ENCODE measurements at places on chromosomes 16 and 17.
A peak's percentile ranks its signal among the peaks of the same experiment; 100 is the strongest.

- no peak for DNase-seq
Measured at GRCh38 chr16:16985707-16986106, 485.1 kb downstream of the XYLT1 start.

- DNase-seq, result no peak
Measured at GRCh38 chr17:76822184-76822778, 45.9 kb upstream of the MGAT5B start.

DNA sequence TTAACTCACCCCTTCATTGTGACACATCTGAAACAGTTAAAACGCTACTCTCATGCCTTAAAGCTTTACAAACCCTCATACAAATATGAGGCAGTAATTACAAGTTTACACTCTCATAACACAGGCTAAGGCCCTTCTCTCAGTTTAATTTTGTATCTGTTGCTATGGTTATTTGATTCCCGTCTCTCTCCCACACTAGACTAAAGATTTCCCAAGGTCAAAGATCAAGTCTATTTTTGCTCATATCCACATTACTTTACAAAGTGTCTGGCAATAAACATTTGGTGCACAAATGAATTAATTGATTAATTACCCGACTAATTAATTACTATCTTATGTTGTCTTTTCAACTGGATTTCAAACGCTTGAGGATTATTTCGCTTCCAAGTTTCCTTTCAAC lies 86.4 kb upstream of the MYOCD start:
- no peak for DNase-seq

DNA sequence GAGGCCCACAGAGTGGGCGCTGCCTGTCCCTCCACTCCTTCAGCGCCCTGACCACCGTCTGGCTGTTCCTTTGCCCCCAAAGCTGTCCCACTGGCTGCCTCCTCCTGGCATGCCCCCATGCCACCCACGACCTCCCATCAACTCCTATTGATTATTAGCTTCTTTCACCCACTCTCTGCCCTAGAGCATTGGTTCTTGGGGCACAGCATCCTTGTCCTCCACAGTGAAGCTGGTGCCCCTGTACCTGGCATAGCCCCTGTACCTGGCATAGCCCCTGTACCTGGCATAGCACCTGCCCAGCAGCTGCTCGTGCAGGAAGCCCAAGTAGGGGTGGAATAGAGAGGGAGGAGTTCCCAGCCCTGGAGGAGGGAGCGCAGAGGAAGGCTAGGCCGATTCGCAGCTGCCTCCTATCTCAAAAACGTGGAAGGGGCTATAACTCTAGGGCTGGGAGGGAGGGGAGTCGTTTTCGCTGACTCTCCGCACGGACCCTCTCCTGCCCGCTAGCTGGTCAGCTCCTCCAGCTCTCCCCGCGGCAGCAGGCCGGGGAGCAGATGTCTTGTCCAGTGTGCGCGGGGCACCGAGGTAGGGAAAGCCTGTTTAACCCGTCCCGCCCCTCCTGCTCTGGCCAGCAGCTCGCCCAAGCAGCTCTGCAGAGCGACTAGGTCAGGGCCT lies 5.7 kb upstream of the ACTG1 start:
- DNase-seq, result no peak

DNA sequence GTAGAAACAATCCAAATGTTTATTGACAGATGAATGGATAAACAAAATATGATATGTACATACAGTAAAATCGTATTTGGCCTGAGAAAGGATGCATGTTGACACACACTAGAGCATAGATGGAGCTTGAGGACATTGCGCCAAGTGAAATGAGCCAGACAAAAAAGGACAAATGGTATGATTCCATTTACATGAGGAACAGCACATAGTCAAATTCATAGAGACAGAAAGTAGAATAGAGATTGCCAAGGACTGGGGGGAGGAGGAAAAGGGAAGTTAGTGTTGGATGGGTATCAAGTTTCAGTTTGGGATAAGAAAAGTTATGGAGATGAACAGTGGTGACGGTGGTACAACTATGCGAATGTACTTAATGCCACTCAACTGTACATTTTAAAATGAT lies 47.9 kb downstream of the COPRS start:
- DNase-seq, result no peak

GRCh38 chr17:31622500-31622899 lies 231.0 kb downstream of the RAB11FIP4 start:
- no peak for DNase-seq

DNA sequence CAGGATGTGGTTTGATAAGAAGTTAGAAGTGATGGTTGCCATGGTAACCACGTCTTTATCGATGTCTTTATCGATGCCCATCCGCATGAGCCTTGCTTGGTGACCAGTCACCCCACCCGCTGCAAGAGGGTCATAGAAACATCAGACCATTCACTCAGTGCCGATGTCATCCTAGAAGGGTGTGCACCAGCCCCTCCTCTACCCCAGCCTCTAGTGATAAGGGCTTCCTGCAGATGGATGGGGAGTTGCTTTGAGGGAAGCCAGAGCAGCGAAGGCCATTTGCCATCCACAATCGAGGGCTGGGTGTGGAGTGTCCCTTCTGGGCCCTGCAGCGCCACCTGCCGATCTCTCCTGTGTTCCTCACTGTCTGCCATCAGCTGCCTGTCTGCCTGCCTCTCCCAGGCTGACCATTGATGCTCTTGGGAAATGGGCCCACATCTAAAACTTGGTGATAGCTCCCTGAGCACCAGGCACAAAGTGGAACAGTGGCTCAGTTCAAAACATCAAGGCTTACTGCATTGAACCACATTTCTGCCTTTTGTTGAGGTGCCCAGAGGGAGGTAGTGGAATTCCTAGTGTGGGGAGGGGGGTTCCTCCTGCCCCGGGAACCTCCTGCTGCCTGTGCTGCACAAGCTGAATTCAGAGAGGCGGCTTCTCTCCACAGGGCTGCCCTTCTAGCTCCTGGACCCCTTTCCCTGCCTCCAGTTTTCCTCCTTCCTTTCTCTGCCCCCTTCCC lies 8.9 kb downstream of the CALB2 start:
- no peak for DNase-seq

GRCh38 chr16:87842209-87842869 lies 27.0 kb downstream of the SLC7A5 start:
- DNase-seq, result no peak

- no peak for DNase-seq
Measured at GRCh38 chr16:49576941-49577340, 203.3 kb downstream of the C16orf78 start.

DNA sequence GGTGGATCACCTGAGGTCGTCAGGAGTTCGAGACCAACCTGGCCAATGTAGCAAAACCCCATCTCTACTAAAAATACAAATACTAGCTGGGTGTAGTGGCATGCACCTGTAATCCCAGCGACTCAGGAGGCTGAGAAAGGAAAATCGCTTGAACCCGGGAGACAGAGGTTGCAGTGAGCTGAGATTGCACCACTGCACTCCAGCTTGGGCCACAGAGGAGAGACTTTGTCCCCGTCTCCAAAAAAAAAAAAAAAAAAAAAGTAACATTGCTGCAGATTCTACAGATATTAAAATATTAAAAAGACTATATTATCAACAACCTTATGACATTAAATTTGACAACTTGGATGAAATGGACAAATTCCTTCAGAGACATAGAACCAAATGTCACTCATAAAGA lies 25.7 kb downstream of the MBTD1 start:
- no peak for DNase-seq

GRCh38 chr17:9273428-9274391 lies 252.4 kb downstream of the NTN1 start:
- DNase-seq, result no peak

GRCh38 chr17:31226950-31227349 lies 70.1 kb downstream of the OMG start:
- no peak for DNase-seq

DNA sequence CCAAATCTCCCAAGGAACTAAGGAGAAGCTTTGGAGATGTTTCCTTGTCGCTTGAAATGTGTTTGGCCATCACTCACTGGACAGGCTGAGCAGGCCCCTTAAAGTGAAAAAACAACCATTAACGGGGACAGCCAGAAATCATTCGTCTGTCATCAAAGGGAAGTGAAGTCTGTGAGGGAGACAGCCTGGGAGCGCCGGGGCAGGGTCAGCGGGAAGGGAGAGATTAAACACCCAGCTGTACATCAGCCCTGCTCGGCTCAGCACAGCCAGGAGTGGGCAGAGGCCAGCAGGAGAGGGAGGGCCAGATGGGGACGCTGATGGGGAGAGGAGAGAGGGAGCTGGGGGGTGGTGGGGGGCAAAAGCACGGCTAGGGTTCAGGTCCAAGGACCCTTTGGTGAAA lies 105.1 kb downstream of the SDK2 start:
- DNase-seq, result no peak

- DNase-seq, result no peak
Measured at GRCh38 chr16:56783344-56783743, 53.4 kb downstream of the NUP93 start.

DNA sequence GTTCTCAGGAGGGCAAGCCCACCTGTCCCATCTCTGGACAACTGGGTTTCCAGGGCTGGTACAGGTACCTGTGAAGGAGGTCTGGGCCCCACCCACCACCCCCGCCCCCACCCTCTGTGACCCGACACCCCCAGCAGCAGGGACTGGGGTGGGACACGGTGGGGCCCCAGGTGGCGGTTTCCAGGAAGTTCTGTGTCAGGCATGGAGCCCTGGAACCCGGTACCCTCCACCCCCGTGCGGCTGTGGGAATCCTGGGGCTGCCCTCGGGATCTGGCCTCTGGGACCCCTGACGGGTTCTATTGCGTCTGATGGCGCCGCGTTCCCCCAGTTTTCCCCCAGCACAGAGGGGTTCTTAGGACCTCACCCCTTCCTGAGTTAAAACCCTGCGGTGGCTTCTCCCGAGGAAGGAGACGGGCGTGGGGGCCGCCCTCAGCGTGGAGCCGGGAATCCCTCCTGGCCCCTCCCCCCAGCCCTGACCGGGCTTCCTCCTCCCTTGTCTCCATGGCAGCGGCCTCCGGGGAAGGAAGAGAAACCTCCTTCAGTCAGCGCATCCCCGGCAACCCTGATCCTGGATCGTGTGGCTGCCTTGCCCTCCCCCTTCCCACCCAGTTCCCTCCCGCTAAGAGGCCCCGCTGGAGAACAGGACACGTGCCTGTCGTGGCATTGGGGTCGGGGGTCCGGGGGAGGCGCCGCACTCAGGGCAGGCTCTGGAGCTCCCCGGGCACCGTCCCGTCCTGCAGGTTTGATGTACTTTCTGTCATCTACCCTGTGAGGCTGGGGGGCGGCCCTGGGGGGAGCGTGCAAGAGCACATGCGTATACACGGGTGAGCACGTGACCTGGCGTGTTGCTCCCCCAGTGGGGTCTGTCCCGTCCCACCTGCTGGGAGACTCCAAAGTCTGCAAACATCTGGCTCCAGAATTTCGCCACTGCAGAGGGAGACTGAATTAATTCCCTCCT lies 30.3 kb downstream of the CACNA1H start:
- DNase-seq, result peak; percentile 63

DNA sequence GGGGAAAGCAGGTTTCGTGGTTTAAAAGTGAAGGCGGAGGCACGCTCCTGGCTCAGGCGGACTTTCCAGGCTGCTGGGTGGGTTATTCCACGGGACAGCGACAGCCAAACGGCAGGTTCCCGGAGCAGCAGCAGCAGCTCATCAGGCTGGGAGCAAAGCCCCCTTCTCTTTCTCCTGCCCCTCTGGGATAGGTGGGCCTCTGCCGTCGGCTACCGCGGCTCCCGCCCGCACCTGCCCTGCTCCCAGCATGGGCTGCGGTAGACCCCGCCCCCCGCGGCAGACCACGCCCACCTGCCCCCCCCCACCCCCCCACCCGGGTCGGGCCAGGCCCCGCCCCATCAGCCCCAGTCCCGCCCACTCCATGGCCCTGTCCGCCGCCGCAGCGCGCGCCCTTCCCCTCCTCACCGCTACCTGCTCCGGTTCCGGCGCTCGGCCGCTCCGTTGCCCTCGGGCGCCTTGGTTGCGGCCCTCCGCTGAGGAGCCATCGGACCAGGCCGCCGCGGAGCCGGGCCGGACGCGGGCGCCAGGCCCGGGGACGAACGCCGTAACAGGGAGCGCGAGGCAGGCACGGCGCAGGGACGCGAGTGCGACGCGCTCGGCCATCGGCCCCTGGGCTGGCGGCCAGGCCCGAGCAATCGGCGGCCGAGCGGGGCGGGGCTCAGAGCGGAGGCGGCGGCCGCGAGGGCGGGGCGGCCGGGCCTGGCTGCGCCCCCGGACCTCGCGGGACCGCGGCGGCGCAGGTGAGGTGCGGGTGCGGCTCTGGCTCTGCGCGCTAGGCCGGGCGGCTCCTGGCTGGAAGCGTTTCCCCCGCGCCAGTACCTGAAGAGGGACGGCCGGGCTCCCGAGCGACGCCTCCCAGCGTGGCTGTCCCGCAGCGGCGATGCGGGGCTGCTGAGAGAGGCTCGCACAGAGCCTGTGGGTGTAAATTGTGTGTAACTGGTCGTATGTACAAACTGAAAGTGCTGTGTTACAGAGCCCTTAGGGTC lies at the start of the genes HEXD and OGFOD3:
TSS of gene HEXD (plus strand) at position 347 of the 986 bp plus-strand sequence. CDS start 1,453 bp downstream, outside the sequence.
TSS of gene OGFOD3 (minus strand) at position 586 of the 986 bp plus-strand sequence. CDS start at position 485, 101 bp downstream.
- DNase-seq, result peak; percentile 74

DNA sequence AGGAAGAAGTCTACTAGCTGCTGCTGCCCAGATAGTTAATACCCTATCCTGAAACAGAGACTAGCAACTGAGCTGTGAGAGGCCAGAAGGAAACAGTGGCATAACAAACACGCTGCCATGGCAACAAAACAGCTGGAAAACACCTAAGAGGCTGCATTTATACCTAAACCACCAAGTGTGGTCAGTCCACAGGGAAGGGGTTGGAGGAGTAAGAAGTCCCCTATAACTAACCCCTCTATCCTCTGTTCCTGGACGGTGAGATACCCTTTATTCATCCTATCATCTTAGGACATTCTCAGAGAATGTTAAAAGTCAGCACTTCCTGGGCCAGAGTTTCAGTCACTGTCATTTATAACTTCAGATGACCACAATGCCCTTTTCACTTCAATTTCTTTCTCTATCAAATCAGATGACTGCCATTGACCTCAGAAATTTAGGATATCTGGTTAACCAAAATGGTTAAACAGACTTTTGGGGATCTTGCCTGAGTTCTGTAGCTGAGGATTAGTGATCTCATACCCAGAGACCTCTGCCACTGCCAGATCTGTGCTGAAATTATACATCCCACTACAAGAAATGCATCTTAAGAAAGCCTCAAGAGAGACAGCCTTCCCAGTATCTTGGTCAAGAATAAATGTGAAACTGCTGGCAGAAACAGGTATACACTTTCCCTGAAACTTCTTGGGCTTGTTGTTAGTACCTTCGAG lies 36.2 kb downstream of the STH start:
- no peak for DNase-seq

- DNase-seq, result no peak
Measured at GRCh38 chr16:10950393-10950792, 6.0 kb downstream of the CLEC16A start.

DNA sequence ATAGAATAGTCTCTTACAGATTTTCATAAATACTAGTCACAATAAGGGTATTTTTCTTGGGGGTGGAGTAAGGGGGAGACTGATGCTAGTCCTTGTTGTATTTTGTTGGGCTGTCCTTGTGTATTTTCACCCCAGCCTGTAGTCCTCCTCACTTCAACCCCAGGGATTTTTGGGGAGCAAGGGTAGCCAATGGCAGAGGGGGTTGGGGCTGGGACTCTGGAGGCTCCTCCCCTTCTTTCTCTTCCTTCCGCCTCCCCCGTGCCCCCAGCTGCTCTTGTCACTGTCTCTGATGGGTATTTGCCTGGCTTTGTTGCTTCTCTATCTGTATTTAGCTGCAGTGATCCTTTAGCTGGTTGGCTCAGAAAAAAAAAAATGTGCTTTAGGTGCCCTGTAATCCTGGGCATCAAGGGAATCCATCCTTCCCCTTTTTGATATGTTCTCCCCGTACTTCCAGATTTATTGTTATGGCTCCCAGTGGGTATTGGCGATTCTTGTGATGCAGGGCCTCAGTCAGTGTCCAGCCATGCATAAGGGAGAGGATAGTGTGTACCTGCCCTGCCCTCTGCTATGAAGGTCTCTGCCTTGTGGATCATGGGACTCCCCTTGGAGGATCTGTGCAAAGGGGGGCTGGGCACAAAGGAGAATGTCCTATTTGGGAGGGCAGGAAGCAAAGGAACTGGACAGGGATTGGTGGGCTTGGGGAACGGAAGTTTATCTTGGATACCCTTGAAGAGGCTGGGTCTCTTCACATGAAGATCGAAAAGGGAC lies 16.5 kb downstream of the SNF8 start:
- no peak for DNase-seq
